ENCODE measurements at places on chromosomes 3 and 15.

GRCh38 chr3:115990669-115991068 is 367.4 kb downstream of the GAP43 start:
- no peak for DNase-seq

DNA sequence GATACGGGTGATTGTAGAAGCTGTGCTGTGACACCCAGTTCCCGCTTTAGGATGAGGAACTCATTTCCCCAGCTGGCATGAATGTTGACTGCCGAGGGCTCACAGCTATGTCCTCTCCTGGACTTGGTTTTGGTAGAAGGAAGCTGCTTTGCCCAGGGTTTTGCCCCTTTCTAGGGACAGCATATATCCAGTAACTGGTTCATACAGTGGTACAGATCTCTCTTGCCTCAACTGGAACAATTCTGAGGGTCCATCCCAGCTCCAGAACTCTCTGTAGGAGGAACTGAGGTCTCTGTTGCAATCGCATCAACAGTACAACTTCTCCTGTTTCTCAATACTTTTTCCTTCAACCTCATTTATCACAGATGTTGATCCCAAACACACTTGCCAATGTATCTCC is 54.5 kb upstream of the FNDC3B start:
- DNase-seq = no peak

- no peak for DNase-seq
Measured at GRCh38 chr15:60937278-60937677, 291.8 kb downstream of the RORA start.

DNA sequence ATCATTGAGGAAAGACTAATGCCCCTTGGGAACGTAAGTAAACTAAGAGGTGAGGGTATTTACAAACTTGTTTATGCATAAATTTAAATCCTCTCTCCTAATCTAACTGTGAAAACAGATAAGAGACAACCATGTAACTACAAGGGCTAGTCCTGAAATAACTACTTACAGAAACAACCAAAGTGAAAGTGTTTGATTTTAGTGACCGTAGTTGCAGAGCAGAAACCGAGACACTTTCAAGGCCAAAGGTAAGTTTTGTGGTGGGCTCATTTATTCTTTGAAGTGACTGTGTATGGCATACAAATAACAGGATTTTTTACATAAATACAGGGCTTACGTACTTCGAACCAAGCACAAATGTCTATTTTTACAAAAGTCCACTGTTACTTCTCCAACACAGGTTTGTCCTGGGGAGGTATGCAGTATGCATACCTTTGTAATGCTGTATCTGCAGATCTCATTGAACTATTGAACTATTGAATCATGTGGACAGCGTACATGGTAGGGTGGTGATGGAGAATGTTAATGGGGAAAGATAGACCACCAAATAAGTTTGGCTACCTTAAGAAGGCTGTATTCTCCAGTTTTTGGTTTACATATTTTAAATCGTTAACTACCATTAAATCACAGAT is 99.6 kb upstream of the RBMS3 start:
- no peak for DNase-seq
